GF-D8 (cell line): ENCODE measurements at places on chromosomes 5 and 9.

- no peak for DNase-seq
These were observed 158.8 kb downstream of the FGF18 start for GRCh38 chr5:171578049-171578828.

GRCh38 chr5:71894091-71894490 is 175.0 kb downstream of the CARTPT start:
- no peak for DNase-seq

GRCh38 chr5:18334949-18335348 is 700.7 kb downstream of the TAF11L14 start:
- no peak for DNase-seq

DNA sequence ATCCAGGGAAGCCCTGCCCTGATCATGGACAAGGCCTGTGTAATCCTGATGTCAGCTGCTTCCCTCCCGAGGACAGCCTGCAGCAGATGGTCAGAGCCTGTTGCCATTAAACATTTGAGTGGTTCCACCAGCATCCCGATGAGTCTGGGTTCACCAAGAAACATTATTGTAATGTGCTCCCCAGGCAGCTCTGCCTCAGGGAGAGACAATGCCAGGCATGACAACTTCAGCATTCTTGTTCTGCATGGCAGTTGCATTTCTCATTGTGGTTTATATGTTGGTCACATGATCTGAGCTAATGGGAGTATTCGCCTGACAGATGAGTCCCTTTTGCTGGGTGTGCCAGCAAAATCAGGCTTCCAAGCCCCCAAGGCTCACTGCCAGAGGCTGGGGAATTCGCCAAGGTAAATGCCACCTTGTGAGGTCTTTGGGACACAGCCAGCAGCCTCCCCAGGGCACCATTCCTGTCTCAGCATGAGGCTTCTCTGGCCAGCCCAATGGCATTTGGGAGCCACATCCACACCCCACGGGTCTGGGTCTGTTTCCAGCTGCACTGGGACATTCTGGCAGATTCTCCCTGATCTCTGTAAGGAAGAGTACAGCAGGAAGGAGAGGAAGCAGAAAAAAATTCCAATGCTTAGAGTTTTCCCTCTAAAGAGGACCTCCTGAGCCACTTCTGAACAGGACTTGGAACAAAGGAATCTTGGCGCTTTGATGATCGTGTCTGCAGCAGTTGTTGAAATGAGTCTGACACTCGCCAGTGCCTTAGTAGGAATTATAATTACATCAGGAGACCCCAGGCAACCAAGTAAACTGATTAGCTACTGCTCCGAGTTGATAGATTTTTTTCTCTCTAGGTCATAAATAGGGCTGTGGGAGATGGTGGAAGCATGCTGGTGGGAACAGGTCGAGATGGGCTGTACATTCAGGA is 18.7 kb downstream of the KCNIP1 start:
- no peak for DNase-seq

DNA sequence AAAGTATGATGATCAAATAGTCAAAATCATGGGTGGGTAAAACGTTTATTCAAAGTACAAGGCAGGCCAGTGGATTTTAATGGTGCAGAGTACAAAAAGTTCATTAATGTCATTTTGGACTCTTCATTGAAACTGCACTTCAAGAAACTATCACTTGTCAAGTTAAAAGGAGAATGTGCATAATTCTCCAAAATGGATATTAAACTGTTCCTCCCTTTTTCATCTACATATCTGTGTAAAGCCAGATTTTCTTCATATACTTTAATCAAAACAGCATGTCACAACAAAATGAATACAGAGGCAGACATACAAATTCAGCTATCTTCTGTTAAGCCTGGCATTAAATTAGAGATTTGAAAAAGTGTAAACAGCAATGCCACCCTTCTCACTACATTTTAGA is 401.6 kb downstream of the NR2F1-AS1 start:
- DNase-seq = no peak

GRCh38 chr5:94575196-94575595 is 43.2 kb downstream of the KIAA0825 start:
- DNase-seq = no peak

- no peak for DNase-seq
These were observed 524.3 kb downstream of the PSAT1 start for GRCh38 chr9:78821126-78821822.

GRCh38 chr5:163867324-163867723 is 361.9 kb downstream of the MAT2B start:
- no peak for DNase-seq

DNA sequence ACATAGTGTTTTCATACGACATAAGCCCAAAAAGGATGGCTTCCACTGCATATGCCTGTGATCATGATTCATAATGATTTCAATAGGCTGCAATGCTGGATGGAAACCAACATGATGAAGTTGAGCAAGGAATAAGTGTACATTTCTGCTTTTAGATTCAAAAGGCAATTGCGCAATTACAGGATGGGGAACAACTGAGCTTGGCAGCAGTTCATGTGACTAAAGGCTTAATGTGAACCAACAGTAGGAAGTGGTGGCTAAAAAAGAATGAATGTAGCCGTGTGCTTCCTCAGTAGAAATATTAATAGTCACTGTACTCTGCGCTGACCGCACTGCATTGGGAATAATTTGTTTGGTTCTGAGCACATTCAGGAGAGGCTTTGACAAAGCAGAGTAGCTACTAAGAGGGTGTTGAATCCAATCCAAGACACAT is 51.2 kb downstream of the SLC1A3 start:
- peak; percentile 92 for DNase-seq

DNA sequence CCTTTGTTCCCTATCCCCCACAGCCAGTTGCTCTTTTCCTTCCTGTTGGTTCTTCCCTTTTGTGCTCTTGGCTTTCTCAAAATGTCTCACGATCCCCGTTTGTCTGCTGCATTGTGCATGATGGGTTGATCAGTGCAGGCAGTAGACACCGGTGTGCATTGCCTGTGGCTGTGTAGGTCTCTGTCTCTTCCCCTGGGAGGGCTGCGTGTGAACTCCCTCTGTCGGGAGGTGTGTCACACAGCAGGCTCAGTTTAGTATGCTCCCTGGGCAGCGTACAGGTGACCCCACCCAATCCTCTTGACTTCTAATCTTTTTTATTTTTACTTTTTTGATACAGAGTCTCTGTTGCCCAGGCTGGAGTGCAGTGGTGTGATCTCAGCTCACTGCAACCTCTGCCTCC is 265.3 kb downstream of the FSTL4 start:
- DNase-seq = no peak

DNA sequence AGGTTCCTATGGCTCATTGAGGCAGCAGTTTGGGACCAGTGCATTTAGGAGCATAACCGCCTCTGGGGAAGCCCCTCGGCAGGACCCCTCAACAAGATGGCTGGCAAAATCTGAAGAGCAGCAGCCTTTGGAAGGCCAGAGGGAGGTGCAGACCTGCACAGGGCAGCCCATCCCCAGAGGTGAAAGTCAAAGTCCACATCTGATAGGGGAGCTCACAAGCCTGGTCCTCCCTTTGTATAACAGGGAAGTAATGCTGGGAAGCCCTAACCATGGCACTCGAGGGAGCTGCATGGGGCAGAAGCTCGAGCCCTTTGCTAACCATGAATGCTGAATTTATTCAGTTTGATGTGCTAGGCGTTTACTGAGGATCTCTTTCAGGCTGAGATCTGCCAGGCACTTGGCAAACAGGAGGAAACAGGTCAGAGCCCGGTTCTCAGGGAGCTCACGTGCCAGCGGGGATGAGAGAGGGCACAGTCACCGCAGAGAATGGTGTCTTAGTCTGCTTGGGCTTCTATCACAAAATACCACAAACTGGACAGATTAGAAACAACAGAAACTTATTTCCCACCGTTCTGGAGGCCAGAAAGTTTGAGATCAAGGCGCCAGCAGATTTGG is 114.1 kb downstream of the GABBR2 start:
- no peak for DNase-seq

DNA sequence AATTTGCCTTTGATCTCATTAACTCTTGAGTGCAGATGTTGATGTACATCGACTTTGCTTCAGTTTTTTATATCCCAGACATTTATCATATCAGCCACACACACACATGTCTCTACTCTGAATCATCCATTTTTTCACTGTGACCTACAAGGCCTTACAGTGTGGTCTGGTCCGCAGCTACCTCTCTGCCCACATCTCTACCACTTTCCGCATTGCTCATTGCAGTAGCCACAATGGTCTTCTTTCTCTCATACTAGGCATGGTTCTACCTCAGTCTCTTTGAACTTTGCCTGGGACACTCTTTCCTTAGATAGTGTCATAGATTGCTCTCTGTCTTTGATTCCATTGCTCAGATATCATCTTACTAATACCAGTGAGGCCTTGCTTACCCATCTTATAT is 87.9 kb upstream of the FSD1L start:
- DNase-seq = no peak

DNA sequence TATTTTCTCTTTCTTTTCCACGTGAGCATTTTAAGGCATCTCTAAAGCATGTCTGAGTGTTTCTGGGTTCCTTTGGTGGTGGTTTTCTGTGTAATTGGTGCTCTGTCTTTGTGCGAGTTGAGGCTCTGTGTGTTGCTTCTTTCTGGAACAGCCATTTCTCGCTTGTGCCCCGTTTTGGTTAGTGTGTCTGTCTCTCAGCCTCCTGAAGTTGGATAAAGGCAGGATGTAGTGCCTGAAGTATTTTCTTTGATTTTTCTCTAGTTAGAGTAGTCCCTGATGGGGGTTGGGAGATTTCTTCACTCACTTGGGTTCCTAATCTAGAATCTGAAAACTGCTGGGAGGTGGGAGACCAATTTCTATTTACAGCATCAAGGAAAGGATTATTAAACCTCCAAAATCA is 129.7 kb upstream of the TMEM161B start:
- DNase-seq = no peak

DNA sequence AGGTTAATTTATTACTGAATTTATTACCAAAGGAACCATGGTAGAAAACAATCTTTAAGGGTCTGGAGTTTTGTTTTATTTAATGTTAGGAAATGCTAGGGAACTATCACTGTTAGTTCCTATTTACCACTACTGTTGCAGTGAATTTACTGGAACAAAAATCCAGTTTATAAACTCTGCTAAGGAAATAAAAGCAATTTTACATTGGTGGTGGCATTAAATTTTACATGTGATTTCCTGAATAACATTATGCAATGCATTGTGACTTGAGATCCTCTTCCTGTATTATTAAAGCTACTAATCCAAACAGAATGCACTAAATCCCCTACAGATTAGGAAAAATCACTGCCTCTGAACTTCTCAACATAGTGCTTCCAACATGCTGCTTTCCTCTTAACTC is 599.5 kb upstream of the PTGER4 start:
- DNase-seq = no peak

DNA sequence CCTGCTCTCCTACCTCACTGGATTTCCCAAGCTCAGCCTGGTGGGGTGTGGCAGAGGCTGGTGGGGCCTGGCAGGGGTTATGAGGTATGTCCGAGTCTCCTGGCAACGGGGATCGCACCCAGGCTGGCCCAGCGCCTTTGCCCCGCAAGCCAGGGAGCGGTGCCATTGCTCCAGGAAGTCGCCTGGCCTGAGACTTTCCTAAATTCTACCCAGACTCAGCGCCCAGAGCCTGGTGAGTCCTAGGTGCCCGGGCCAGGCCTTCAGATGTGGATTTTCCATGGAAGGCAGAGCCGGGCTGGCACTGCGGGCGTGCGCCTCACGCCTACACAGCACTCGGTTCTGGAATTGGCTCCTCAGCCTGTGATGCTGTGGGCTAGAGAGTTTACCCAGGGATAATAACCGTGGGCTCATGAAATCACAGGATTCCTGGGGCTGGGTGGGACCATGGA is 155.4 kb upstream of the COL5A1 start:
- no peak for DNase-seq

GRCh38 chr9:13929013-13929412 is 384.9 kb downstream of the NFIB start:
- no peak for DNase-seq

DNA sequence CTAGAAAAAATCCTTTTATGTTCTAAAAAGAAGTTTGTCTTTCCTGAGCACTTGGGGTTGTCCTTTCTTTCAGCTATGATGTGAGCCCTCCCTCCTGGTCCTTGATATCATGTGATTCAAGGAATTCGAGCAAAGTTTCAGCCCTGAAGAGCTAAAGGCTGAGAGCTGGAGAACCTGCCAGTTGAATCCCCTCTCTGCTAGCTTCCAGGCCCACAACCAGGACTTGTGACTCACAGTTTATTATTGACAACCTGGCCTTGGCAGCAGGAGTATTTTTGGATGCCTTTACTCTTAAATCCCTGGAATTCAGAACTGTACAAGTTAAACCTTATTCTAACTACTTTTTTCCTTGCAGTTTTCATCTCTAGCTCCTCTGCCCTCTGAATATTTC is 182.8 kb downstream of the SPOCK1 start:
- DNase-seq = no peak

DNA sequence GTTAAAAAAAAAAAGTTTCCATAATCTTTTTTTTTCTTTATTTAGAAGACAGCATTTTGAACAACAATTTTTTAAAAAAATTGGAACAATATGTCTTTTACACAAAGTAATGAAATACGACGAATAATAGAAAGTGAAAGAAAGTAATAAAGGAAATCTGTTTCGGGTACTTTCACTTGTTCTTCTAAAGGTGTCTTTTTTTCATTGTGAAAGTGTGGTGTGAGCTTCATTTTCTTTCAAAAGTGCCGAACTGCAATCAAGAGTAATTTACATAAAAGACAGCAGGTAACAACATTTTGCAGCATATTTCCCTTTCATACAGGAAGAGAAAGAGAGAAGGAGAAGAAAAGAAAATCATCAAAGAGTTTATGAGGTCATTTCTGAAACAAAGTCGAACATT is 159.7 kb upstream of the CDH12 start:
- no peak for DNase-seq

DNA sequence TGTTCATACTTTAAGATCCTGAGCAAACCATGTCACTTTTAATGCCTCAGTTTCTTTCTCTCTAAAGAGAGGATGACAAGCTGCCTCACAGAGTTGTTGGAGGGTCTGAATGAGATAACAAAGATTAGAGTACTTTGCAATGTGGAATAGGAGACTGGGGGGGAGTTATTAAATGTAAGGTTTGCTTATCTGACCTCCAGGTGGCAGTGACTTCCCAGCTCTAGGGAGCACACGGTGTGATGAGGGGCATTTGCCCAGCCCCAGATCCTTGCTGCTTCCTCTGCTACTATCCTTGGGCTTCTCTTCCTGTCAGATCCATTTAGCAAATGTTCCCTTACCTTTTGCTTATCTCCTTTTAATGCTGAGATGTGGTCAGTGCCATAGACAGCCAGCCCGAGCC is 30.7 kb downstream of the ENHO start:
- no peak for DNase-seq

DNA sequence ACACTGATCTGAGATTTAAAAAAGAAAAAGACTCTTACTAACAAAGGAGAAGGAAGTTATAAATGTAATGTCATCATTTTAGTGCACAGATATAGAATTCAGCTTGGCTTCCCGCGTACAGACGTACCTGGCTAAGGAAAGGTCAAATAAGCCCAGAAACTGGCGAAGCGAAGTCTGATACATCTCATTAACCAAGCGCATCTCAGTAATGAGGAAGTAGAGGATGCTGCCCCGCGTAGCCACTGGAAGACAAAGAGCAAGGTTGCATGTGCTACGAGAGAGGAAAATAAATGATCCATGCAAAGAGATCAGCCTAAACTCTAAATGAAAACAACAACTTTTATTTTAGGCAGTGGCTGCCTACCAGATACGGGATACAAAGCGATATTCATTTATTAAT is 208.8 kb downstream of the DNAH5 start:
- DNase-seq = no peak

- no peak for DNase-seq
These were observed 61.9 kb upstream of the ELL2 start for GRCh38 chr5:96023518-96023917.

- DNase-seq = no peak
These were observed 156.4 kb downstream of the ST8SIA4 start for GRCh38 chr5:100746730-100747129.
